Fibroblast of skin of scalp (primary cell): ENCODE measurements at places on chromosomes 5 and 9.

GRCh38 chr5:35112300-35112699 is 64.6 kb upstream of the AGXT2 start:
- DNase-seq: no peak

GRCh38 chr5:87421307-87421706 is 8.6 kb upstream of the CCNH start:
- no peak for DNase-seq

GRCh38 chr9:83147315-83148149 is 84.6 kb upstream of the RASEF start:
- no peak for DNase-seq

DNA sequence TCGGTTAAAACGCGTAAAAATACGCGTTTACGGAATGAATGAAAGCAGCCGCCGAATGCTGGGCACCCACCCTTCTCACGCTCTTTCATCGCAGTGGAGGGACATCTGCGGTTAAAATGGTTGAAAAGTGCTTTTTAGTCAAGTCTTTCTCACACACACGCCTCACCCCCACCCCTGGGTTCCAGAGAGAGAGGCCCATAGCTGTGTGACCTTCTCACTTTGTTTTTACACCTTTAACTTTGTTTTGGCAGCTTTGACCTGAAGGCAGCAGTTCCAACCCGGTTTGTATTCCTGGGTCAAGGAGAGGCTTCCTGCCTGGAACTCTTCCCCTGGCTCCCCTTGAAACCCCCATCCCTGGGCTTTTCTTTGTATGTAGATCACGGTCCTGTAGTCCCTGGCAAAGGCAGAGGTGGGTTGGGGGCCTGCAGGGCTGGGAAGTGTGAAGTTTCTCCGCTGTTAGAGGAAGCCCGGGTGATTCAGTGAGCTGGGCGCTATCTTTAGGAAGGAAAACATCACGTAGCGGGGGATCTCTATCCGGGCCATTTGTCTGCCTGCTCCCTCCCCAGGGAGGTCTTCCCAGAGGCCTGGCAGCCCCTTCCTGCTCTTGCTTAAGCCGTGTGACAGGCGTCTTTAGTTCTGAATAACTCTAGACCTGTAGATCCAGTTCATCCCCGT is 29.6 kb downstream of the SPRY4 start:
- peak; percentile 50 for DNase-seq

DNA sequence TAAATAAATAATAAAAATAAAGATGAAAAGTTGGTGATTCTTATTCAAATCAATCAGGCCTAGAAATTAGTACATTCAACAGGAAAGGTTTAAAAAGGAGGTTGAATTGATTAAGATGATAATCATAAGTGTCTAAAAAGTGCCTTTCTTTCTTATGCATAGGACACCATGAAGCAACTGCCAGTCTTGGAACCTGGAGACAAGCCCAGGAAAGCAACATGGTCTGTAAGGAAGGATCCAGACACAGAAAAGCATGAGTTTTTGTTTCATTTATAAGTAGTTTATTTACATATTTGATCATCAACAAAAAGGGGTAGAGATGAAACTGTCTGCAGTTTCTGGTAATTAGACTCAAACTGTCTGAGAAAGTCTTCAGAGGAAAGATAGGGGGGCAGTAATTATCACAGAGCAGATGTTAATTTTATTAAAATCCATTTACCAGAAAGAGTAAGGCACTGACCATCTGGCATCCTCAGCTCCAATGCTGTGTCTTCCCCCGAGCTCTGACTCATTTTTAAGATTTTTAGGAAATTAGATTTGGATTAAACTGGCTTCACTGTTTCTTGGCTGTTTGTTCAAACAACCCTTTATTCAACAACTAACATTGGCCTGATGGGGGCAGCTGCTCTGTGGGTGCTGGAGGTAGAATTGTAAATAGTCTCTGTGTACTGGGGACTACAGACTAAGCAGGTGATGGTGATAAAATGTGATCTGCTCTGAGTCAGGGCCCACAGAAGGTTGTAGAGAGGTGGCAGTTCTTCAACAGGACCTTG is 2.7 kb downstream of the RABEPK start:
- no peak for DNase-seq

GRCh38 chr5:96566833-96567587 is 95.2 kb upstream of the CAST start:
- DNase-seq: peak; percentile 88

GRCh38 chr9:119310741-119311140 is 58.5 kb downstream of the BRINP1 start:
- DNase-seq: no peak

DNA sequence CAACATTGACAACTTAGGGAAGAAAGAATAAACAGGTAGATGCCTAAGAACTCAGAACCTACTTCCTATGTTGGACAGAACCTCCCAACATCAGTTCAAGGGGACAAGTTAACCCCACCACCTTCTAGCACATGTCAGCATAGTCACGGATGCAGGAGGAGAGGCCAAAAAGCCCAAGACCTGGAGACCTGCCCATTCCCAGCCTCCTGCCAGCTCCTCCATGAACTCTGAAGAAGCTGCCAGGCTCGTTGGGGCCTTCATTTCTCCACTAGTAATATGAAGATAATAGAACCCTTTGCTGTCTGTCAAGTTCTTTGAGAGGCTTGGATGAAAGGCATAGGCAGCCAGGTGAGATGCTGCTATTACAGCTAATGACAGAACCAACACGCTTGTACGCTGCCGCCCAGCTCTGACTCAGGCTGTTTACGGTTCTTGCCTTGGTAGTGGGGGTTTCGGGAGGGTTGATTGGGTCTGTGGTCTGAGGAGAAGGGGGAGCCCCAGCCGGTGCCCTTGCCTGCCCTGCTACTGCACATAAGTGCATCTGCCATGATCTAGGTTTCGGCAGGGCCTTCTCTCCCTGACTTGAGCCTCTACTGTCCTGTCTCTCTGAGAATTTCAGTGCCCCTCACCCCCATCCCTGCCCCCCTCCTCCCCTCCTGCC is 82.2 kb downstream of the NRG2 start:
- no peak for DNase-seq

GRCh38 chr9:115913696-115914095 is 239.9 kb upstream of the PAPPA start:
- peak; percentile 46 for DNase-seq

- DNase-seq: peak; percentile 63
Measured at GRCh38 chr9:69549310-69550202, 122.6 kb downstream of the APBA1 start.

- DNase-seq: no peak
Measured at GRCh38 chr9:126872516-126872915, 12.1 kb downstream of the ZBTB34 start.

DNA sequence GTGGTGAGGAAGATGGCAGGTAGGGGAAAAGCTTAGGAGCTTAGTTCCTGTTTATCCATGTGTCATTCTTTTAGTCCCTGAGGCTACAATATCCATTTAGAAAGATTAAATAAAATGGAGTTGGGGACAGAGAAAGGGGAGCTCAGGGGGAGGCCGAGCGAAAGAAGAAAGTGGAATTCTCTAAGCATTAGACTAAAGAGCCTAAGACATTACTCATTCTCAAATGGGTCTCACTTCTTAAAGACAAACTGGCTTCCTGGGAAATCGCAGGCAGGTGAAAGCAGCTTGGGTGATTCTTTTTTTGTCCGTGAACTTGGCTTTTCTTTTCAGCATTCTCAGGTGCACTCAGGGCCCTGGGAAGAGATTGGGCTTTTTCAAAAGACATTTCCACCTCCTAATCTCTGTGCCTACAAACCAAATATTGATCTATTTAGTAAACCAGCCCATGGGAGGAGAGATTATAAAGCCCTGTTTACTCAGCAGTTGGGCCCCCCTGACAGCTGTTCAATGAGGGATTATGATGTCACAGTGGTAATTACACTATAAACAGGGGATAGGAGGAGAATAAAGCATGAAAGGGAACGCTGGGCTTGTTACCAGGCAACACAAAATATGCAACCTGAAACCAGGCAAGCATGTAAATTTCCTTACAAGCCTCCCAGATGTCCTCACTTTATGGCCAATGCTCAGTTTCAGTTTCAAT is 584.0 kb downstream of the ACTL7B start:
- DNase-seq: peak; percentile 70

GRCh38 chr5:96855031-96855872 is 21.0 kb upstream of the ERAP2 start:
- DNase-seq: peak; percentile 8

GRCh38 chr9:136306211-136307208 is 2.6 kb upstream of the CCDC187 start:
- DNase-seq: no peak

GRCh38 chr5:99019254-99019653 is 90.4 kb upstream of the CHD1 start:
- DNase-seq: no peak

GRCh38 chr5:75214928-75215327 is 21.8 kb downstream of the ANKRD31 start:
- no peak for DNase-seq

DNA sequence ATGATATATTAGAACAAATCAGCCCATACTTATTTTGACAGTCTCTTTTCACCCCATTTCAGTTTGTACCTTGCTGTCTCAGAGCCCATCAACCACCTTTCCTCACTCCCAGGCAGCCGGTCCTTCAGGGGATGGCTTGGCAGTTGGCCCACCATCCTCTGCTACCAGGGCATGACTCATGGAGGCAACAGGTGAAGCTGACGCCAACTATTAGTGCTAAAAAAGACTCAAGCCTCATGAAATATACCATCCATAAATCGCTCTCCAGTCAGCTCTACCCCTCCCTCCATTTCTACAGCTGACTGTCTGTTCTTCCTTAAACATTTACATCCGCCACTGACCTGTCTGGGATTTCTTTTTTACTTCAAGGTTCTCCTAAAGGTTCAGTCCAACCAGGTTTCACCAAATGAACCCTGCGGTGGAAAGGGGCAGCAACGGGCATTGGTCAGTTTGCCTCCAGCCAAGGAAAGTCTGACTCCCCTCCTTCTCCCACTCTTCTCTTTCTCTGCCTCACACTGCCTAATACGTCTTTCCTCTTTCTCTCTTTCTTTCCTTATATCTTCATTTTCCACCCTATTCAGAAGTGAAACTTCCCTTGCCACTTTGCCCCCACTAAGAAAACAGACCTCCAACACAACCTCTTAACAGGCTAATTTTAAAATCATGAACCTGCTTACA is 439.1 kb downstream of the RAB3C start:
- DNase-seq: no peak

GRCh38 chr9:104842698-104843097 is 78.8 kb downstream of the NIPSNAP3B start:
- peak; percentile 24 for DNase-seq

DNA sequence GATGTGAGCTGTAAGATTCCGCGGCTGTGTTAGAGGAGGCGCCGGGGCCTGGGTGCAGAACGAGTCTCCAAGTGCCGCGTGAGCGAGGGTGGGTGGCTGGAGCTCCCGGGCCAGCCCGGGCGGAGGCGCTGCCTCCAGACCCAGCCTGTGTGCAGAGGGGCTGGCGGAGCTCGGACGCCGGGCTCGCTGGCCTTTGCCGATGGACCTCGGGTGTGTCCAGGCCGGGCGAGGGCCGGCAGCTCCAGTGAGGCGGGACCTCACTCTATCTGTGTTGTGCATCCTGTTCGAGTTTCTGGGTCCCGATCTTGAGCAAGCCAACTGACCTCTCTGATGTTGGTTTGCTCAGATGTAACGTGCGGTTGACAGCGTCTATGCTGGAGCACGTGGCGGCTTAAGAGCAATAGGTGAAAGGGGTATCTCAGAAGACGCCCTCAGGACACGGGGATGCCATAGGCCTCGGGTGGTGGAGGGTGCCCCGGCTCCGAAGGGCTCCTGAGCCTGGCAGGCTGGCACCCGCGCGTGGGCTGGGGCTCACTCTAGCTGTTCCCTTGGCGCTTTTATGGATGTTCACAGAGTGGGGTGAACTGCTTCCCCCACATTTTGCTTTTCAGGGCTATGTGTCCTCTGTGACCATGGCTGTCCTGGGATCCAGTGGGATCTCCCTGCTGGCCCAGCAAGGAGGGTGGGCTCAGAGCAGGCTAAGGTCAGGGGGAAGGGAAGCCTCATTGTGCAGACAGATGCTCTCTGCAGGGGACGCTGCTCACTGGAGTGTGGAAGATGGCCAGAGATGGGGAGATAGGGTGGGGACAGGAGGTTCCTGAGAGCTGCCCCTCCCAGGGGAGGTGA is 69.8 kb downstream of the MRPL36 start:
- no peak for DNase-seq

GRCh38 chr5:112709416-112709815 is 28.3 kb upstream of the APC start:
- peak; percentile 22 for DNase-seq

DNA sequence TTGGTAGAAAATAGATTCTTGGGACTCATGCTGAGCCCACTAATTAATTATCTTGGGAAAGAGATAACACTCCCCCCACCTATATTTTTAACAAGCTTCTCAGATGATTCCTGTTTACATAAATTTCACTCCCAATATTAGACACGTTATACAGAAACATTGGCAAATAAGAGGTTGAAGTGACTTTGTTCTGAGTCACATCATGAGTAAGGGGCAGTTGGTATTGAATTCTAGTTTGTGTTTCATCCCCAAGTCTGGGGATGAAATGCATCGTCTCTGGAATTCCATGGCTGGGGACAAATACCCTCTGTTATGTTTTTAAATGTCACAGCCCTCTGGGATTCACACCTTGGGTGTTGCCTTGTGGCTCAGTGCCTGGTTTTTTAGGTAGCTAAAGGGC is 41.0 kb downstream of the BASP1 start:
- DNase-seq: peak; percentile 38

- DNase-seq: peak; percentile 30
Measured at GRCh38 chr9:95626885-95627558, 110.3 kb upstream of the PTCH1 start.
